ENCODE measurements at places on chromosomes 13 and 19.

DNA sequence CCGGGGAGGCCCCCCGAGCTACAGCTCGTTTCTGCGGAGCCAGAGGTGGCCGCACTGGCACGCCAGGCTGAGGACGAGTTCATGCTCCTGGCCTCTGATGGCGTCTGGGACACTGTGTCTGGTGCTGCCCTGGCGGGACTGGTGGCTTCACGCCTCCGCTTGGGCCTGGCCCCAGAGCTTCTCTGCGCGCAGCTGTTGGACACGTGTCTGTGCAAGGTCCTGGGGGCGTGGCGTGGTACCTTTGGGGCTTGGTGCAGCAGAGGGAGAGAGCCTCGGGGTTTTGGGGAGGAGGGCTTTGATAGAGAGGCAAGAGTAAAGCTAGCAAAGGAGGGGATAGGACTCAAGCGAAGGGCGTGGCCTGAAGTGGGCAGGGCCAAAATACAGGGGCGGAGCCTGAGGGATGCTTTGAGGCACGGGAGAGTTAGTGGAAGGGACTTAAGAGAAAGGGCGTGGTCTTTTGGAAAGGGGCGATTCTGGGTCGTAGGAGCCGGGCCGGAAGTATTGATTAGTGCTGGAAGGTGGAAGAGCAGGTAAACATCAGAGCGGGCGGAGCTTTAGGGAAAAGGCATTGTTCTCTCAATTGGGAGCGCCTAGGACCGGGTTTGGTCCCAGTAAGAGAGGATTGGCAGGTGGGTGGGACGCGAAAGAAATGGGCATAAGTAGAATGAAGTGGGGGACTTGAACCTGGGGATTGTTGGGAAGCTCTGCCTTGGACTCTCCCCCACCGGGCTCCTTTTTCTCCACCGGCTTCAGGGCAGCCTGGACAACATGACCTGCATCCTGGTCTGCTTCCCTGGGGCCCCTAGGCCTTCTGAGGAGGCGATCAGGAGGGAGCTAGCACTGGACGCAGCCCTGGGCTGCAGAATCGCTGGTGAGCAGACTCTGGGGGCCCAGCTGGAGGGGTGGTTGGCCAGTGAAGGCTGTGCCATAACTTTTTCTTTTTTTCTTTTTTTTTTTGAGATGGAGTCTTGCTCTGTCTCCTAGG lies 1.2 kb downstream of the PPM1N start:
- no peak for DNase-seq

DNA sequence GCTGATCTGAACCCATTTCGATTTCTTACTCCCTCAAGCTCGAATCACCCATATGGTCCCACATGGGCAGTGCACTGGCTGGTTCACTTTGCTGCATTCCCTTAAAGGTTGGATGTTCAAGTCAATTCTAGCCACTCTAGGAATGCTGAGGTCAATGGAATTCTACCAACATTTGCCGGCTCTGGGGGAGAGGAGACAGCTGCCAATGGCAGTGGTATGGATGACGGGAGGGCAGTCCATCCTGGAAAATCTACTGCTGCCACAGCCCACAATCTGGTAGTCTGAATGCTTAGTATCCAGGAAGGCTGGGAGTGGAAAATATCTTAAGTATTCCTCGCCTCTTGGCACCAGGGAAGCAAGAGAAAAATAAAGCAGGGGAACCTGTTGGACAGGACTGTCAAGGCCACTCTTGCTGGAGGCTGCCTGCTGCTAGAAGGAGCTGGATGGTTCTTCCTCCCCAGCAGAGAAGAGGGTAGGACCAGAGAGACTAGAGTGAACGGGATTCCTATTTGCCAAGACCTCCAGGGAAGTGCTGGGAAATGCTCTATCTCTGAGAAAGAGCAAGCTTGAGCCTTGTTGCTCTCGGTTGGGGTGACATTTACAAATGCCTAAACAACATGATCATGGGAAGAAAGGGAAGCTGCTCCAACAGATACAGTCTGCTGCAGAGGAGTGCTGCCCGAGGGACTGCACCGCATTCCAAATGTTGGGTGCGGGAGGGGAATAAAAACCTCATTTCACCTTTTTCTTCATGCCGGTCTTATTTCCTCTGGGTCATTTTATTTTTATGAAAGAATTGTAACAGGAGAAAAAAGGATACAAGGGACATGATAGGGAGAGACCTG lies 20.7 kb upstream of the HMGB1 start:
- DNase-seq = no peak

- DNase-seq = no peak
These were observed 963.1 kb downstream of the EFNB2 start for GRCh38 chr13:105572401-105572800.

GRCh38 chr13:46211483-46212351 lies at the start of gene LRRC63:
Gene LRRC63, plus strand, starts transcription at chr13:46211928. Its CDS starts 1,107 bp downstream, at chr13:46213035.
- peak; percentile 14 for DNase-seq

GRCh38 chr13:82654861-82655855 lies 1227.1 kb downstream of the SLITRK1 start:
- peak; percentile 4 for DNase-seq

DNA sequence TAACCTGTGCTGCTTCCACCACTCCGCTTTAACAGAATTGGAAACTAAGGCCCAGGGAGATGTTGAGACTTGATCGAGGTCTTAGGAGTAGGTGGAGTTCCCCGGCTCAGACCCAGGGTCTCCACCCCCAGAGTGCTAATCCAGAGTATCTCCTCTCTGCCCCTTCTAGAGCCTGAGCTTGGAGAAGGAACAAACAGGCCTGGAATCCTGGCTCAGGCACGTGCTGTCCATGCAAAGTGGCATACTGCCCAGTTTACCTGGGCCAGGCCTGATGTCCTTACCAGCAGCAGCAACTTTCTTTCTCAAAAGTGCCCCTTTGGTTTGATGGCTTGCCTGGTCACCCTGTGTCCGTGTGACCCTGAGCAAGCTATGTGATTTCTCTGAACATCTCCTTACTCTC lies 3.7 kb downstream of the SYNGR4 start:
- no peak for DNase-seq

GRCh38 chr13:77196052-77196618 lies 130.8 kb downstream of the MYCBP2 start:
- no peak for DNase-seq

GRCh38 chr13:46622630-46623256 lies 69.8 kb downstream of the LRCH1 start:
- DNase-seq = peak; percentile 63

GRCh38 chr19:3474614-3475013 lies 5.7 kb downstream of the SMIM24 start:
- no peak for DNase-seq

GRCh38 chr13:21149568-21149967 lies 26.8 kb downstream of the SKA3 start:
- DNase-seq = no peak

DNA sequence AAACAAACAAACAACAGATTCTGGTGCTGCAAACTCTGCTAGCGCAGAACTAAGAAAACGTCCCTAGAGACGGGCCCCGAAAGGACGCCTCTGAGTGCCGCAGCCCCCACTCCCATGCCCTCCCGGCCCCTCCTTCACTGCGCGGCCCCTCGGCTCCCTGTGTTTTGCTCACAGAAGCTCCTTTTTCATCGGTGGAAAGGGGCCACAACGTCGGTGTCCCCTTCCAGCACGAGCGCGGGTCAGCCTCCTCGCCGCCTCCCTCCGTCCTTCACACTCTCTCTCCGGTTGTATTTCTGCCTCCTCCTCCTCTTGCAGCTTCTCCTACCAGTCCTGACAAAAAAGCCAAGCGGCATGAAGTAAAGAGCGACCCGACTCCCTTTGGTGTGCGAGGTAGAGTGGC lies 14.8 kb upstream of the F7 start:
- DNase-seq = no peak

DNA sequence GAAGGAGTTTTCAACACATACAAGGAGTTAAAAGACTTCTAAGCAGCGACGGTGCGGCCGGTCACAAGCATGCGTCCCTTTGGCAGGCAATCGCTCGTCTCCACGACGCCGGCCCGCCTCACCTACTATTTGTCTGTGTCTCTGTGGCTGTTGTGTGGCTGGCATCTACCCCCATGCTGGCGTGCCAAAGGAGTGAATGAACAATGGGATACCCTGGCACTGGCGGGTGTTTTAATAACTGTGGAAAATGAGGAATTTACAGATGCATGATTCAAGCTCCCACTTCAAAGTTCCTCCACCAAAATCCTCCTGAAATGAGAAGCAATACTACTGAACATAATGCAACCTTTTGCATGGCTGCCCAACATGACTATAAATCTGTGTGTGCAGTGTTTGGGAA lies 176.6 kb downstream of the KLF5 start:
- DNase-seq = no peak

- no peak for DNase-seq
These were observed 34.3 kb upstream of the TNFSF11 start for GRCh38 chr13:42539670-42540069.

DNA sequence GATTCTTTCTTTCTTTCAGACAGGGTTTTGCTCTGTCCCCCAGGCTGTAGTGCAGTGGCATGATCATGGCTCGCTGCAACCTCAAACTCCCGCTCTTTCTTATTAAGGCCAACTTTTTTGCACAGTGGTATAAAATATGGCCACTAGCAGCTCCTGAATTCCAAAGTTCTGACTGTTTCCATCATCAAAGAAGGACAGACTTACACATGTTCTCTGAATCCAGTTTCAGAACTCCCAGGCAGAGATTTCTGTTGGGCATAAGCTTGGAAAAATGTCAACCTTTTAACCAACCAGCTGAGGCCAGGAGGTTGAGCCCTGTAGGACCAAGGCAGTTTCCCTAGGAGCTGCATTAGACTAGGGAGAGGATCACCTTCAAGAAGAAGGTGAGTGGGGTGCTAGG lies 184.1 kb downstream of the HS6ST3 start:
- no peak for DNase-seq

DNA sequence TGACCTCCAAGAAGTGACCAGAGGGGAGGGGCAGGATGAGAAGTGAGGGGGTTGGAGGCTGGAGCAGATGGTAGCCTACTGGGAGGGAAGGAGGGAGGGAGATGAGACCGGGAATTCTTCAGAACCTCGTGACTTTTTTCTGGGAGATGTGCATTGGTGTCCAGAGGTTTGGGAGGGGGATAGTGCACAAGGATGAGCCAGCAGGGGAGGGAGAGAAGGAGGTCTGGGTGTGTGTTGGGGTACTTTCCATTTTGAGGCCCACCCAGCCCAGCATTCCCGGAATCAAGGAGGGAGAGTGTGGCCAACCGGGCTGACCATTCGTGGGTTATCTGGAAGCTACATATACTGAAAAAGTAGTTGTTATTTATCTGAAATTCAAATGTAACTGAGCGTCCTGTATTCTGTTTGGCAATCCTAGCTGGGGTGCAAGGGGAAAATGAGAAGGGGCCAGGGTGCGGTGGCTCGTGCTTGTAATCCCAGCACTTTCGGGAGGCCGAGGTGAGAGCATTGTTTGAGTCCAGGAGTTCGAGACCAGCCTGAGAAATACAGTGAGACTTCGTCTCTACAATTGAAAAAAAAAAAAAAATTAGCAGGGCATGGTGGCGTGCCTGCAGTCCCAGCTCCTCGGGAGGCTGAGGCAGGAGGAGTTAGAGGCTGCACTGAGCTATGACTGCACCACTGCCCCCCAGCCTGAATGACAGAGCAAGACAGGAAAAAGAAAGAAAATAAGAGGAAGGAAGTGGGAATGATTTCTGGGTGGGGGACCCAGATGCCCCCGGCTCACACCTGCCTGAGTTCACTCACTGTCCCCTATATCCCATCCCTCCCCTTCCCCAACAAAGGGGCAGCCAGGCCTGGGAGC lies 4.4 kb upstream of the C3 start:
- no peak for DNase-seq

- DNase-seq = no peak
These were observed 19.8 kb downstream of the MYO9B start for GRCh38 chr19:17095141-17095919.

- DNase-seq = no peak
These were observed 41.0 kb downstream of the CCDC70 start for GRCh38 chr13:51902776-51903175.

DNA sequence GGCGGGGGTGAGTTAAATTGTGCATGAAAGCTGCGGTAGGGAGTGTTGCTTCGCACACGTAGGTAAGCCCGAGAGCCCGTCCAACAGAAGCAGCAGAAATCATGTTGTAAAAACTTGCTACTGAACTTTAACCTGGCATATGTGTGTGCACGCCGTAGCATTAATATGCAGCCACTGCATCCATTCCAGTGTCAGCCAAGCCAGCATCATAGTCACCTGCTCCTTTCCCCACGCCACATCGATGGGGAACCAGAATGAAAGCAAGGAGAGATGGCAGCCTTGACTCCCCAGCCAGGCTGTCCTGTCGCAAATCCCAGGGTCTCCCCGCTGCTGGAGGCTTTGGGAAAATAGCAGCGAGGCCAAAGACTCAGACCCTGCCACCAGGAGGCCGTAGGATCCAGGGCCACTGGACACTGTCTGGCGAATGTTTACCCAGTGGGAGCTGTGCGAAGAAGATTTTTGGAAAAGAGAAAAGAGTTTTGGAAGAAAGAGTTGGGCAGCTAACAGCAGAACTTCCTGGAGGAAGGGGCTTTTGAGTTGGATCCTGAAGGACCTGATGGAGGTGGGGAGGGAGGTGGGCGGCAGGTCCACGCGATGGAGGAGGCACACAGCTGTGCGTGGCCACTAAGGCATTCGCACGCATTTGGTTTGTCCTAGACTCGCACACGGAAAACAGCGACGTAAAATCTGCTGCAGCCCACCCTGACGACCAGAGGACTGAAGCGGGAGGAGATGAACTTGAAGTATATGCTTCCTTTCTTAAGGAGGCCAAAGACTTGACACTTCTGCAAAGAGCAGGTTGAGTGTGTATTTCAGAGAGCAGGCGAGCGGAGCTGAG lies 48.7 kb upstream of the RANBP3 start:
- DNase-seq = no peak

GRCh38 chr19:18117692-18118378 lies 20.3 kb downstream of the MAST3 start:
- peak; percentile 34 for DNase-seq

- no peak for DNase-seq
These were observed 120.9 kb downstream of the DLEU7 start for GRCh38 chr13:50722440-50723125.

GRCh38 chr13:27011661-27012060 lies 159.9 kb downstream of the USP12 start:
- no peak for DNase-seq

DNA sequence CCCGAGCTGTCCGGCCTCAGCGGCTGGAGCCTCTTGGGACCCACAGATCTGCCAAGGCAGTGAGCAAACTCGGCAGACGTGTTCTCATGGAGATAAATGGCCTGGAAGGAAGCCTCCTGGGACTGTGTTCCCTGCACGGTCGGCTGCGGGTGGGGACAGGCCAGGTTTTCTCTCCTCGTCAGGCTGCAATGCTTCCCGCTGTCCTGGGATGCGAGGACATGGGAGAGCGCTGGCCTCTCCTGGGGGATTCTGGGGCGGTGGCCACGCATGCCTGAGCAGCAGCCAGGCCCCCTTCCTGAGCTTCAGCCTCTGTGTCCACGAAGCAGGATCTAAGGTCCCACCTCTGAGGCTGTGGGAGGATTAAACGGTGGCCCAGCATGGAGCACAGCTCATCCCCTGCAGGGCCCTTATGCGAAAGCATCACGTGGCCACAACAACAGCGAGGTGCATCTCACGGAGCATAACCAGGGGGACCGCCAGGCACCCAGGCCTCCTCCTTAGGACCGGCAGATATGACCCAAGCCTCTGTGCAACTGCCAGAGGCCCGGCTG lies 21.2 kb upstream of the C13orf46 start:
- no peak for DNase-seq

- no peak for DNase-seq
These were observed 72.8 kb upstream of the PCDH8 start for GRCh38 chr13:52921194-52921593.

GRCh38 chr13:20175907-20176652 lies 15.2 kb upstream of the GJA3 start:
- no peak for DNase-seq

GRCh38 chr13:42260903-42261654 lies 10.9 kb upstream of the AKAP11 start:
- no peak for DNase-seq
